T1000 (cell line): ENCODE measurements at places on chromosomes 7 and 10.

- DNase-seq, result no peak
Measured at GRCh38 chr7:43926798-43927123, 525 bp downstream of the UBE2D4 start.

GRCh38 chr10:118271671-118272070, 70.5 kb downstream of the FAM204A start:
- no peak for DNase-seq

GRCh38 chr7:127177156-127177555, 75.6 kb downstream of the GRM8 start:
- DNase-seq, result no peak

GRCh38 chr10:44387853-44388251, 3.0 kb upstream of the CXCL12 start:
- DNase-seq, result no peak

DNA sequence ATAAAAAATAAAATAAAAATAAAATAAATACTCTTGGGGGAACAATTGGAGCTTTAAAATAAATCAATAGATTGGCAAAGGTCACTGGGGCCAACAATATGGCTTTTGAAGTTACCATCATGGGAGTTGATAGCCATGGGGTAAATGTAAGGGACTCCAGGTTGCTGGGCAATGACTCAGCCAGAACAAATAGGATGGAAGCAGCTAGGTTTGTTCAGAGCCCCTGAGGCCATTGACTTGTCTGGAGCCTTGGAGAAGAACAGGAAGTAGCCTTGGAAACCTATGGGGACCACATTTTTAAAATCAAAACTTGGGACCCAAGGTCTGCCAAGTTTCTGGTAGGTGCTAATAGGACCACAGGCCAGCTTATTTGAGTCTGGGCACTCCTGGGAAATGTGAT, 20.2 kb upstream of the FRA10AC1 start:
- DNase-seq, result no peak

- DNase-seq, result no peak
Measured at GRCh38 chr7:19674266-19674960, 34.4 kb downstream of the POLR1F start.

DNA sequence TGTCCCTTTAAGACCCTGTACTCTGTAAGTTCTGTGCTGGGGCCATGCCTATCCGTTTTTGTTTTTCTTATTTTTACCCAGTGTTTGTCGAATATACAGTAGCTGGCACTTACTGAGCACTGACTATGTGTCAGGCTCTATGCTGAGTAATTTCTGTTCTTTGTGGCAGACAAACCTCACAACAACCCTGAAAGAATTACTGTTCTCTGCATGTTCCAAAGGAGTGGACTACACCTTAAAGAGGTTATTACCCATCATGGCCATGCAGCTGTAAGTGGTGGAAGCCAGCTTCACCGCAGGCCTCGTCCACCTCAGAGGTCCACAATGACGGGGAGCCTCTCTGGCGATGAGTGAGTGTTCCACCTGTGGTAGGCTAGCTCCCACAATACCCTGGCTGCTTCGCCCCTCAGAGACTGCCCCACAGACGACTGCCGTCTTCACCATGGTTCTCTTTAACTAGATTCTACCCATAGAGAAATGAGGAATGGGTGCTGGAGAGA, 30.1 kb upstream of the RBM20 start:
- DNase-seq, result no peak

GRCh38 chr10:23200997-23201652, 9.0 kb downstream of the PTF1A start:
- DNase-seq, result no peak

DNA sequence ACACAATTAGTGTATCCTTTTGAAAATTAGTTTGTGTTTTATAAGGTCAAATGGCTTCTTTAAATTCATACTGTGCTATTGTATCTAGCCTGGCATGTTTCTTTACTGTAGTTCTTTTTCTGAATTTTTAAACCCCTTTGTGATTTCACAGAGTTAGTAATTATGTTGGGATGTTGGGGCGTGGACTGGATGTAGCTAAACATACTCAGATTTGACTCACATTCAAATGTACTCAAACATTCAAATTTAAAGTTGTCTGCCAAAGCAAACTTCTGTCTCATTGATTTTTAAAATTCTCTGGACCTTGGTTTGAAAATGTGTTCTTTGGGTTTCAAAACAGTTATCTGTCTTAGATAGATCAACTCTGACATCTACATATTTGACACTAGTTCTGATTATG, 7.2 kb upstream of the NRP1 start:
- DNase-seq, result no peak

DNA sequence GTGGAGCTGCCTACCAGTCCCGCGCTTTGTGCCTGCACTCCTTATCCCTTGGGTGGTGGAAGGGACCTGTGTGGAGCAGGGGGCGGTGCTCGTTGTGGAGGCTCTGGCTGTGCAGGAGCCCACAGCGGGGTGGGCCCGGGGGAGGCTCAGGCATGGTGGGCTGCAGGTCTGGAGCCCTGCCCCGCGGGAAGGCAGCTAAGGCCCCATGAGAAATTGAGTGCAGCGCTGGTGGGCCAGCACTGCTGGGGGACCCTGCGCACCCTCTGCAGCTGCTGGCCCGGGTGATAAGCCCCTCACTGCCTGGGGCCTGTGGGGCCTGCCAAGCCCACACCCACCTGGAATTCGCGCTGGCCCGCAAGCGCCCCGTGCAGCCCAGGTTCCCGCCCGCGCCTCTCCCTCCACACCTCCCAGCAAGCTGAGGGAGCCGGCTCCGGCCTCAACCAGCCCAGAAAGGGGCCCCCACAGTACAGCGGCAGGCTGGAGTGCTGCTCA, 859.6 kb upstream of the KCND2 start:
- DNase-seq, result no peak

DNA sequence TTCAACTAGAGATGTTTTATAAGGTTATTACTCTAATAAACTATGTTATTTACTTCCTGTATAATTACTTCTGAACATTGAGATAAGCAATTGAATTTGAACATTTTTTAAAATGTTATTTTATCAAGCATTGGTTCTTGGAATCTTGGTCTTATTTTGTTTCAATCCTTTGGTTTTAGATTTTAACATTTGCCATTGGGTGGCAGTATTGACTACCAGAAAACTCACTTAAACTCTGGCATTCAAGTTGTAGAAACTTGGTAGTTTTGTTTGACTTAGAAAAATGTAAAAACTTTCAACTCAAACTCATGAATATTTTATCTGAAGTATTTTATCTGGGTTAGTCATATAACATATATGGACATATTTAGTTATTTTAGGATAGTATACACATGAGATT, 48.1 kb downstream of the ATRNL1 start:
- no peak for DNase-seq

GRCh38 chr7:80677629-80678028, 39.2 kb downstream of the CD36 start:
- no peak for DNase-seq

GRCh38 chr7:2488272-2488645, 12.1 kb upstream of the GRIFIN start:
- DNase-seq, result no peak

DNA sequence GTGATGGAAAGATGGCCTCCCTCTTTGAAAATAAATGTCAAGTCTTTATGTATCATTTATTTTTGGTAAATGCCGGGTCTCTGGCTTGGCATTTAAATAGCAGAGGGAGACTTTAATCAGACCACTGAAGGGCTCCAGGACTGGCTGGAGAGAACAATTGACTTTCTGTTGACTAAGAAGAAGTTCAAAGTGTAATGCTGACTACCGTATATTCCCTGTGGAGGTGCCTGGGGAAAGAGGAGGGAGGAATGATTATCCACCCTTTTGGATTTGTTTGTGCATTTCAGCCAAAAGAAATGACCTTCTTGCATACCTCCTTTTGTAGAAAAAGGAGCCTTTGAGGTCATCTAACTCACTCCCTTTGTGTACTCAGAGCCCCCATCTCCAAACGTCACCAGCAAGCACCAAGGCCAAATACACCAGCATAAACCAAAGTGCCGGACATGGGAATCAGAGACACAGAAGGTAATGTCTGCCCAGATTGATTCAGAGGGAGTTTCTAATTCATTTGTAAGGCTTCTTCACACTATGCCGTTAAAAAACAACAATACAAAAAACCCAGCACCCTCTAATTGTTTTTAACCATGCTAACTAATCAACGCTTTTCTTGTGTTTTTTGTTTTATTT, 75.2 kb downstream of the PRLHR start:
- no peak for DNase-seq

- DNase-seq, result no peak
Measured at GRCh38 chr10:69684020-69684980, 54.3 kb downstream of the FAM241B start.

- DNase-seq, result peak; percentile 69
Measured at GRCh38 chr10:69061305-69062161, 26.4 kb upstream of the SRGN start.

DNA sequence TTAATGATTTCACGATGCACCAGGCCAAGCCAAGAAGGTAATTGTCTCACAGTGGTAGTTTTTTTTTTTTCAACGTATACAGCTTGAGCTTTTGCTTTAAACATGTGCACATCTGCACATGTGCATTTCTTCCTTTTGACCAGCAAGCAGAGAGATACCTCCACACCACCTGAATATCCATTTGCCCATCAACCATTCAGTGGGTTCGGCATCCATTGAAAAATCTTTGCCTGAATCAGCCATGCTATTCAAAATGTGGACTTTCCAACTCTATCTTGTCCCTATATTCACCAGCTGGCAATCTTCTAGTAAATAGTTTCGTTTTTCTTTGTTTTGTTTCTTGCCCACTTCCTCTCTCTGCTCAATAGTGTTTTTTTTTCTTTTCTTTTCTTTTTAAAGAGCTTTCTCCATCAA, 7.7 kb upstream of the TRA2A start:
- no peak for DNase-seq
